ENCODE measurements at places on chromosomes 6 and 20.

GRCh38 chr20:47309806-47310426 is 46.6 kb downstream of the ZMYND8 start:
- no peak for DNase-seq

DNA sequence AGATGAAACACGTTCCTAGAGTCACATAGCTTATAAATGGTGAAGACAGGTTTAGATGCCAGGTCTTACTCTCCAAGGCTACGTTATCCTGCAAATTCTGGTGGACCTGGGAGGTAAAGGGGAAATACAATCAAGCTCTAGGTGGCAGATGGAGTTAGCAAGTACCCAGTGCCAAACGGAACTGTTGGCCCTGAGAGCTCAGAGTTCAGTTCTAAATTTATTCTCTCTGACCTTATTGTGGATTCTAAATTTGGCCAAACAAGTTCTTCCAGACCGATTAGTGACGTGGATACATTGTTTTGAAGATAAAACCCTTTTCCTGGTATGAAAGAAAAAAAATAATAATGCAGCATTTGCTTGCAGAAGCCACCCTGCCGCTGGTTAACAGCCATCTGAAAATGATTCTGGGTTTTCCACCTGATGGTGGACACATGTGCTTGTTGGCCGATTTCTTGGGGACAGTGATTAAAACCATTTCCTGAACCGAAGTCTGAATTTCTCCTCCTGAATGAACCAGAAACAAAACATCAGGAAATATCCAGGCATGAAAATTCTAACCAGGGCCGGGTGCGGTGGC is 32.5 kb downstream of the RIPOR3 start:
- DNase-seq: no peak

DNA sequence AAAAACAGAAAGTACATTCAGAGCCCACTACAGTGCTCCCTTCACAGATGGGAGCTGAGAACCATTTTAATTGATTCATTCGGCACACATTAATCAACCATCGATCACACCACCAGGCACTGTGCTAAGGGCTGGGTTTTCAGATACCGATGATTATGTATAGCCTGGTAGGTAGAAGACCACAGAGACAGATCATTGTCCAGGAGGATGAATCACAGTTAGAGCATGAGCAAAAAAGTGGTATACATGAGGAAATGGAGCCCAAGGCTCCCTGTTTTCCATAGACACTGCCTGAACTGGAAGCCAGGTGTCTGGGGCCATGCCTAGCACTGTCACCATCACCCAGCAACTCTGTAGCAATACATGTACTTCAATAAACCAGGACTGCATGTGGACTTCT is 9.0 kb upstream of the PRDM1 start:
- no peak for DNase-seq

DNA sequence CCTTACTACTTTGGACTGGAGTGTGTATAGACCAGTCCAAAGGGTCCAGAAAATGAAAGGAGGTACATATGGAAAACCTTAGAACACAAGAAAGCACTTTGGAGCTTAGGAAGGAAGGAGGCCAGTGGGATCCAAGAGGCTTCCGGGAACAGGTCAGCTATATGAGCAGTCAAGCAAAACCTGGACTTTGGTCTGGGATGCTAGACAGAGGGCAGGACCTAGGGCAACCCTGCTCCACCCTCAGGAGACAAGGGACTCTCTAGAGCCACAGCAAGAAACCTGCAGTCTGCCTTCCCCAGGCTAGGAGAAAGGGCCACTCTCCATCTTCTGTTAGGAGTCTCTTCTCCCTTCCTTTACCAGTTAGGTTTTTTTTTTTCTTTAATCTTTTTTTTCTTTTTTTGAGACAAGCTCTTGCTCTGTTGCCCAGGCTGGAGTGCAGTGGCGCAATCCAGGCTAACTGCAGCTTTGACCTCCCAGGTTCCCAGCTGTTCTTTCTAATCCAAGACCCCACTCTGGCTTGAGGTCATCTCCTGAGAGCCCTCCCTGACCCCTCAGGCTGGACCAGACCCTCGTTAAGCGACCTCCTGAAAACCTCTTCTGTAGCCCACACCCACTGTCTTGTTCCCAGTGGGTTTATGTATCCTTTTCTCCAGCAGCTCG is 4.6 kb downstream of the KCNK5 start:
- no peak for DNase-seq

DNA sequence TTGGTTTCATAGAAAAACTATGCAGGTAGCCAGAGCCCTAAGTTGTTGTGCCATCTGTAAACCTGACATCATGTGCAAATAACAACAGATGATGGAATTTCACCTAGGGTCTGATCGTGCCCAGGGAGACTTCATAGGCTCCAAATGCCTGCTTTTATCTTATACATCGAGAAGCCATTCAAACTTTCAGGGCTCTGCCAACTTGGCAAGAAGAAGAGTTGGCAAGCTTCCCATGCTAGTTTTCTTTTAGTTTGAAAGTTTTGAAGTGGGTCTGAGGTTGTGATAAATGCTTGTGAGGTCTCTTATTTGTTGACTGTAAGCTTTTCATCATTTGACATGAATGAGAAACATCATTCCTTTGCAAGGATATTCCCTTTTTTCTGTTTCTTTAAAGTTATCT is 175.4 kb upstream of the FLRT3 start:
- DNase-seq: no peak

DNA sequence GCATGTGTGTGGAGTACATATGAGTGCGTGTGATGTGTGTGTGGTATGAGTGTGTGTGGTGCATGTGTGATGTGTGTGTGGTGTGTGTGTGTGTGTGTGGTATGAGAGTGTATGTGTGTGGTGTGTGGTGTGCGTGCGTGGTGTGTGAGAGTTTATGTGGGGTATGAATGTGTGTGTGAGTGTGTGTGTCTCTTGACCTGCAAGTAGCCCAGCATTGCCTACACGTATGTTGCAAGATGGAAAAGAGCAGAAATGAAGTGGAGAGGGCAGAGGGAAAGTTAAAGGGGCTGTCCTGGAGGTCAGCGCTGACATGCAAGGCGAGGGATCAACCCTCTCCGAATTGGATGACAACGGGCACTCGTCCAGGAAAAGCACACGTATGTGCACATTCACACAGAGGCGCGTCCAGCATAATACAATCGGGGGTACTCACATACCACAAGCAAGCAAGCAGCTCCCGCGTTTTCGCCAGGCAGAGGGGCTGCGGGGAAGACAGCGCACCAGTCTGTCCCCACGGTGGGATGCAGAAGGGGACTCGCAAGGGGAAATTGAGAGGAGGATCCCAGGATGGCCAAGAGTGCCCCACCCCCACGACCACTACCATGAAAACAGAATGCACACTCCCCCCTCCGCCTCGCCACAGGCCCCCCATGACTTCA is 174.5 kb upstream of the AFDN start:
- DNase-seq: no peak

DNA sequence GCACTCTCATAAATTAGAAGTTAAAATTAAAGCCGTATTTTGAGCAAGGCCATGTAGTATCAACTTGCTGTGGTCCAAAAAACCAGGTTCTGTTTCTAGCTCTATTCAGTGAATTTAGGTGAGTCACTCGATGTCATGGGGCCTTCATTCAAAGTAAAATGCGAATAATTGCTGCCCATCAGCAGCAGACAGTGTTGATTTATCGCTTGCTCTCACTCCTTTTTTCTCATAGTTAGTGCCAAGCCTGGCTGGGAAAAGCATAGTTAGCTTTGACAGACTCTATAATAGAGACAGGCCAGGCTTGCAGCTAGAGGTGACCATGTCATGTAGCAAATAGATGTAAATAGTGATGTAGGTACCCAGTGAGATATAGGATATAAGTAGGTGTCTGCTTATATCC is 136.0 kb downstream of the EDN1 start:
- no peak for DNase-seq

GRCh38 chr6:30647242-30648116 is 546 bp downstream of the C6orf136 start:
- peak; percentile 88 for DNase-seq

DNA sequence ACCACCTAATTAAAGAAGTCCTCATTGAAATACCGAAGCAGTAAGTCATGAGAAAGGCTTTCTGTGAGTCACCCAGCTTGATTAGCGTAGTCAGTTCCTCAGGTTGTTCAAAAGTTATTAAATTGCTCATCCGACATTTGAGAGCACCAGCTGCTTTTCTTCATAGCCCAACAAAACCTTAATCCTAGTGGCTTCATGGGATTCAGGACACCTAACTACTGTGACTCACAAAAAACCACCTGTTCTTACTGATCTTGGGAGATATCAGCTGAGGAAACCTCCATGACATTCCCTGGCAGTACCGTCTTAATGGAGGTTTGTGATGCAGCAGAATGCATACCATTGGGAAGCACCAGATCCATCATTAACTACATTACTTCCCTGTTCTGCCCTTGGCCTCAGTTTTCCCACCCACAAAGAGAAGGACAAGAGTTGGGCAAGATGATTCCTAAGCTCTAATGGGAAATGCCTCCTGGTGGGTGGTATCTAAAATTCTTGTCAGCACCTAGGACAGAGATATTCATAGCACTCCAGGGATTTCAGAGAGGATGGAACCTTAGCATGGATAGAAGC is 103.8 kb downstream of the KHDC1L start:
- no peak for DNase-seq

GRCh38 chr20:31602779-31603441 is 2.2 kb upstream of the ID1 start:
- no peak for DNase-seq

DNA sequence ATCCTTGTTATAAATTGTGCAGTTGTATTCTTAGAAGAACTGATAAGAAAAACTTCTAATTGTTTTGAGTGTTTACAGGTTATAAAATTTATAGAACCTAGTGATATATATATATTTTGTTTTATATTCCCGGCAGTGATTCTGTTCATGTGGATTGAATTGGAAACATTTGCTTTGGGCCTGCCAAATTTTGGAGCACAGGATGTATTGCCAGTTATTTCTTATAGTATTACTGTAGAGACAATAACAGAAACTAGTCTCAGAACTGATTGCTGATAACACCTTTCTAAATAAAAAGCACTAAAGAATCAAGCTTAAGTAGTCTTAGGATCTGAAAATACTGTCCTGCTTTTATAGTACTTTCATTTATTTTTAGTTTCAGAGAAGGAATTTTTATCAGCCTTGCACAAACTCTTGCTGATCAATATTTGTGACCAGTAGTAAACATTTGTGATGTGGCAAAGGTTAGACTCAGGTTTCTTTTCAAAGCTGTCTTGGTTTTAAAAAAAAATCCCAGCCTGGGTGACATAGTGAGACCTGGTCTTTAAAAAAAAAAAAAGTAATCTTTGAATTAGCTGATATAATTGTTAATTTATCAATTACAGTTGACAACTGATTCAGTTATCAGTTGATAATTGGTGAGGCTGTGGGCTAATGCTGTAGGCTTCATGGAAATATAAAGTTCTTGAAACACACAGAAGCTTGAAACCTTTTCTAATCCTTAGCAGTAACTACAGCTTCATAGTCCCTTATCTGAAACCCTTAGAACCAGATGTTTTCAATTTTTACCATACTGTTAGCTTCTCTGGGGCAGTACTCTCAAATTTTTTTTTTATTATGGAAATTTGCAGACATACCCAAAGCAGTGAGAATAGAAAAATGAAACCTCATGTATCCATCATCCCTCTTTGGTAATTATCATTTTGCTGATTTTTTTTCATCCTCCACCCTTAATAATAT is 42.4 kb downstream of the RNGTT start:
- no peak for DNase-seq

- no peak for DNase-seq
Observed at GRCh38 chr6:23175391-23175790, 606.0 kb downstream of the HDGFL1 start.

DNA sequence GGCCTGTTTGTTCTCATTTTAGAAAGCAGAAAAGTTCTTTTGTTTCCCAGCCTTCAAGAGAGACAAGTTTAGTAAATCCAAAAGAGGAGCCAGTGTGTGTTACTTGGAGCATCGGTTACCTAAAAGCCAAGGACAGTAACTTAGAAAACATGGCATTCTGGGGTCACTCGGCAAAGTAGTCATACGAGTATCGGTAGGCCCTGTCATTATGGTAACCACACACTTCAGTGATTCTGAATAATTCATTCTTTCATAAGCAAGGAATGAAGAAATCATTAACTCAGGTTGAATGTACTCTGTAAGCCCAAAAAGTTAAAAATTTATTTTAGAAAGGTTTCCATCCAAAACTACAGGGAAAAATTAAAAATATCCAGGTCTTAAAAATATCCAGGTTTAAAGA is 34.0 kb downstream of the CNKSR3 start:
- DNase-seq: no peak

DNA sequence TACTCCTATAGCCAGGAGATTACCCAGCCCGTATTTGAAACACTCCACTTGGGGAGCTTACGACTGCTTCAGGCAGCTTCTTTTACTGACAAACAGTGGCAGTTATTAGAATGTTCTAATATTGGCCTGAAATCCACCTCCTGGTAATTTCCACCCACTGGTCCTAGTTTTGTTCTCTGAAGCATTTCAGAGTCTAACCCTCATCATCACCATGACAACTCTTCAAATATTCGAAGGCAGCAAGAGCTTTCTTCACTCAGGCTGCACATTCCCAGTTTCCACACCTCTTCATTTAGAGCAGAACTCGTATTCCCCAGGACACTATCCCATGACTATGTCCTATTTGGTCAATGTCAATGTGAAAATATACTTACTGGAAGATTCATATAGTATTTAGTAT is 325.6 kb downstream of the UBE3D start:
- no peak for DNase-seq

- DNase-seq: no peak
Observed at GRCh38 chr20:39716796-39717341, 754.7 kb downstream of the DHX35 start.

DNA sequence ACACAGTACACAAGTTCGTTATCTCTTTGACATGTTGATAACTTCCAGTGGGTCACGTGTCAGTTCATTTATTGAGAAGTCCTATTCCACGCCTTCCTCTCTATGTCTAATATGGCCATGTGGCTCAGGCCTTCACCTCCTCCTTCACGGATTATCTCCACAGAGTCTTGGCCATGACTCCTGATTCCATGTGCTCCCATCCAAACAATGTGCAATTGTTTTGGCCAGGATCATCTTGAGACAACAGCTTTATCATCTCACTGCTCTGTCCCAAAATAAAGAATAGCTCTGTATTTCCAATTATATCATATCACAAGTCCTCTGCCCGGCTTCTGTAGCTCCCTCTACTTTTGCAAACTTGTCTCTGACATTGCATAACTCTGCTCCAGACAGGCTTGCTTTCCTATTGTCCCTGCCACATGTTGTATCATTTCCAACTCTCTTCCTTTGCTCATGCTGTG is 11.1 kb upstream of the TXNDC5 start:
- DNase-seq: no peak

DNA sequence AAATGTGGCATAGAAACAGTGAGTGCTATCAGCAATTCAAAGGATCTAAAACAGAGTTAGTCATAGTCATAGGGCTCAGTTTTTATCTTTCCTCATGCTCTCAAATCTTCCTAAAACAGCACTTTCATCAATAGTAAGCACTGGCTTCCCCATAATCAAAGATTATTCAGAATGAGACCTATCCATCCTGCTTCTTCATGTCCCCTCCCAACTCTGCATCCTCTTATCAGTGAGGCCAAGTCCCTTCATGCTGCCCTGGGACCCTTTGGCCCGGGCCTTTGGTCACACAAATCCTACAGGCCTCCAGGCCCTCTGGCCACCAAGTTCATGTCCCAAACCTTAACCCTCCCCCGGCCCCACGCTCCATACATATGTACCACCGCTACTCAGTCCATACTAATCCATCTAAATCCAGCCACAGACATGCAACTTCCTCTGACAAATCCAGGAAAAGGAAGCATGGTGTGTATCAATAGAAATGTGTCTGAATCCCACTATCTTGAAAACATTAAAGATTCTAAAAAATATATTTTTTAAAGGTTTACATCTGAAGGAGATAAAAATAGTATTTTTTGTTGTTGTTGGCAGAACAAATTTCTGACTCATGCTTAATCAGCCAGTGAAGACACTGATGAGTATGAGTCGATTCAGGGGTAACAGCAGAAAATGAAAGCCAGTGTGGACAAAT is 143.5 kb downstream of the PDE7B start:
- DNase-seq: no peak

GRCh38 chr6:140817176-140817575 is 1315.5 kb upstream of the GJE1 start:
- no peak for DNase-seq
